ENCODE measurements at places on chromosomes 7 and 10.

GRCh38 chr7:141891336-141891735 is 24.9 kb upstream of the OR9A4 start:
- no peak for DNase-seq

DNA sequence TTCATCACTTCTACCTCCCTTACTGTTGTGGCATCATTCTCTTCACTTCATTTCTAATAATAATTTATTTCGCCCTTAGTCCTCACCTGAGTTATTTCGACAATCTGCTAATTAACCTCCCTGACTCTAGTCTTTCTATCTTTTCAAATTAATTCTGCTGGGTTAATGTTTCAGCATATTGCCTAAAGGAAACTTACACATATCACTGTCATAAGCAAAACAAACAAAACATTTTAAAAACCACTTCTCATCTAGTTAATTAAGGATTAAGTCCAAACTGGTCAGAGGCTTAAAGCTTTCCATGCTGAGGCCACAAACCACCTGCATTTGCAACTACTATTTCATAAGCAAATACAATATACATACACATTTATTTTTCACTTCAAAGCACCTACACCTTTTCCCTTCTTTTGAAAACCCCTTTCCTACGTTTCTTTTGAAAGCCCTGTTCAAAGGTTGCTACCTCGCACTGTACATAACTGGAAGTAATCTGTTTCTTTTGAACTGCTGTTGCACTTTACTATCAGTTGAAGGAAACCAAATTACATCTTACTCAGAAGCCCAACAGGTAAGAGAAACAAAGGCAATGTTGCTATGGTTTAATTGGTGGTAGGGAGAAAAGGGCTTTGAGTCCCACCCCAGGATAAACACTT is 10.3 kb downstream of the SEM1 start:
- no peak for DNase-seq

DNA sequence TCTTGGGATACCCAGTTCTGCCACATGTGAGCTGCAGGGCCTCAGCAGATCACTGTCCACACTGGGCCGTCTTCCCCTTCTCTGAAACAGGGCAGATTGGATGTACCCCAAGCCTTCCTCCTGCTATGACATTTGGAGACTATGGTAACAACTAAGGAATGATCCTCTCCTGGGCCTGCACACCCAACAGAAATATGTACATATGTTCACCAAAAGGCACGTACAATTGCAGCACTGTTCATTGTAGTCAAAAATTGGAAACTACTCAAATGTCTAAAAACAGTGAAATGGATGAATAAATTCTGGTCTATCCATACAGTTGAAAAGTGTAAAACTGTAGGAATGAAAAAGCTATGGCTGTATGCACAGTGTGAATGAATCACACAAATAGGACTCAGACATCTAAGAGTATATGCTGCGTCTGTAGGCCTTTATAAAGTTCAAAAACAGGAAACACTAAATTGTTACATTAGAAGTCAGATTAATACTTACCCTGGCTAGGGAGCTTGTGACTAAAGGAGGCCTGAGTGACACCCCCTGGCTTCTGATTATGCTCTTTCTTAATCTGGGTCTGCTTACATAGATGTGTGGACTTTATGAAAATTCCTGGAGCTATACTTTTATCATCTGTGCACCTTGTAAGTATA is 16.1 kb upstream of the XPNPEP1 start:
- no peak for DNase-seq

DNA sequence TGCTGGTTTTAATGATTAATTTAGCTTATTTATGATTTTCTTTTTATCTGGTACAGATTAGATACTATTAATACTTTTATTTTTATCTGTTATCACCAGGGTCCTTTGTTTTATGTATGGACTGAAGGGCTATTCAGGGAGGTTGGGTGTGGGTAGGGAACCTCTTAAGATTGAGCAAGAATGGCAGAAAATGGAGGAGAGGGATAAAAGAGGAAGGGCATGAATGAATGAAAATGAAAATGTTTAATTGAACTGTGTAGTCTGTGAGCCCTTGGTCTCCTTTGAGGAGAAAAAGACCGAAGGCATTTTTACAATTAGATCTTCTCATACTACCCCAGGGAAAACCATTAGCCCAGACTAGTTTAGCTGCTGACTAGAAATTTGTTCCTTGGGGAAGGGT is 93.1 kb downstream of the CDK14 start:
- DNase-seq, result no peak

DNA sequence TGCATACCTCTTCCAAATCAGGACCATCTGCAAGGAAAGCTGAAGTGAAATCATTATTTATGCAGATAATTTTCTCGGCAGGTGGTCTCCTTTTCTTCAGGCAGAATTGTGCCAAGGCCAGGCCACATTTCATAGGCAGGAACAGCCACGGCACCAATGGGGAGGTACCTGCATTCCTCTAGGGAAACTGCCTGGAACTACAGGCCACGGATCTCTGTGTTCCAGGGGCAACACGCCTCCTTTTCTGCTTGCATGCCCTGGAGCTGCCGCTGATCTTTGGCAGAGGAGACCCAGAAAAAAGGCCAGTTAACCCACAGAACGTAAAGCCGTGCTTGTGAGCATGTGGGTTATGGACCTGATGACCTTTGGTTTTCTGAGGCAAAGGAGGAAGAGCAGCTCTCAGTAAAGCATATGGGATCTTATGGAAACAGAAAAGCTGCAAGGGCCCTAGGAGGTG is 111.2 kb upstream of the KIAA1217 start:
- peak; percentile 43 for DNase-seq

DNA sequence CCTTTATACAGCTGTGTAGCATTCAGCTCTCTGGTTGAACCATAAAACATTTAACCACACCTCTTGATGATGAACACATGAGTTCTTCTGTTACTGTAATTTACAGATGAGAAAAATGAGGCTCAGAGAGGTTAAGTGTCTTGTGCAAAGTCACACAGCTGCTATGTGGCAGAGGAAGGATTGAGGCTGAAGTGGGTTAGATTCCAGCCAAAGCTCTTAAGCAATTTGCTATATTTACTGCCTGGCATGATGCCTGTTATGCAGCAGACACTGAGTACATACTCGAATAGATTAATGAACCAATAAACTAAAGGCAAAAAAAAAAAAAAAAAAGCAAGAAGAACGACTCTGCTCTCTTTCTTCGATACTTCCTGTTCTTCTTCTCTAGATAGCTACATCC is 35.7 kb downstream of the GFRA1 start:
- no peak for DNase-seq

- no peak for DNase-seq
Measured at GRCh38 chr7:22438994-22439393, 61.0 kb downstream of the STEAP1B start.

GRCh38 chr7:51027106-51027934 is 244.6 kb upstream of the GRB10 start:
- no peak for DNase-seq

DNA sequence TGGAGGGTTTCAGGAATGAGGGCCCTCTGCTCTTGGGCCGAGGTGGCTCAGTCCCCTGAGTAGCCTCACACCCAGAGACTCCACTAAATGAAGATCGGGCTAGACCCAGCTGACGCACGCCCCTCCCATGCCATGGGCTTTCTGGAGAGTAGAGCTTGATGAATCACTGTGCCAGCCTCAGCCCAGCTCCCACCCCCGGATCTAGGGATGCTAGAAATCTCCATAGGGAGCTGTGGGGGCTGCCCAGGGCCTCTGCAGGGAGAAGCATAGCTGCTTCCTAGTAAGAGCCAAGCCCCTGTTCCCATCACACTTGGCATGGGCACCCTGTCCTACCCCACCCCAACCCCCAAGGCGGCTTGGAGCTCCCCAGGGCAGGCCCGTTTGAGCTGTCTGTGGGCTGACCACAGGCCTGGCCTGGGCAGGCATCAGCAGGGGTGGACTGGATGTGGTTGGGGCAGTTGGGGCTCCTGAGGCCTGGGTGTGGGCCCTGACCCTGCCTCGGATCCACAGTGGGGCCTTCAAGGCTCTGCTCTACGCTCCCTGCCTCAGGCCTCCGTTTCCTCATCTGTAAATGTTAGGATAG is 121.2 kb downstream of the ZMIZ1 start:
- DNase-seq, result peak; percentile 55

- DNase-seq, result no peak
Measured at GRCh38 chr10:113480851-113481502, 71.9 kb upstream of the HABP2 start.

- peak; percentile 71 for DNase-seq
Measured at GRCh38 chr7:86939197-86939814, 120.1 kb downstream of the ELAPOR2 start.

DNA sequence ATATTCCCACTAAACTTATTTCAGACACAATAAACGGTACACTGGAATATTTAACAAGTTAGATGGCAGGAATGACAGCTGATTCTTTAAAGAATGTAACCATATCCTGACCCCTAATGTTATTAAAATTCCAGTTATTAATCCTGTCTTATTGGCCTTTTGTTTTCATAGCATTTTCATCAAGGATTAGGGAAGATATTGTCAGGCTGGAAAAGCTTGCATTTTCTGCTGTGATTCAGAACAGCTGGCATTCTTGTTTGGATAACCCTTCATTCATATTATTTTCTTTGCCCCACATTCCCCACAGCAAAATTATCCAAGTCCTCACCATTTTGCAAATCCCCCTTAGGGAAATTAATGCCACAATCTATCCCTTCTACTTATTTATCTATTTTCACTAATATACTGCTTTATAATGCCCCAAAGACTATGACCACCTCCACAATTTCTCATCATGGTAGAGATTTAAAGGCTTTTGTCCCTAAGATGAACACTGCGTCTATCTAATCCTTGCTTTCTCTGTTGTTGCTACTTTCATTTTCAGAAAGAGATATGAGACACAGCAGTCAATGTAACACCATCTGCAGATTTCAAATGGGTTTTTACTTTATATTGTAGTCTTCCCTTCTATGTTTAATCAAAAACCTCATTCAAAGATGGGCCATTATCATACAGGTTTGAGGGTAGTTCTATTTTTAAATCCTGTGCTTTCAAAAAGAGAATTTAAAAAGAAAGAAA is 475.1 kb downstream of the PARD3 start:
- no peak for DNase-seq

DNA sequence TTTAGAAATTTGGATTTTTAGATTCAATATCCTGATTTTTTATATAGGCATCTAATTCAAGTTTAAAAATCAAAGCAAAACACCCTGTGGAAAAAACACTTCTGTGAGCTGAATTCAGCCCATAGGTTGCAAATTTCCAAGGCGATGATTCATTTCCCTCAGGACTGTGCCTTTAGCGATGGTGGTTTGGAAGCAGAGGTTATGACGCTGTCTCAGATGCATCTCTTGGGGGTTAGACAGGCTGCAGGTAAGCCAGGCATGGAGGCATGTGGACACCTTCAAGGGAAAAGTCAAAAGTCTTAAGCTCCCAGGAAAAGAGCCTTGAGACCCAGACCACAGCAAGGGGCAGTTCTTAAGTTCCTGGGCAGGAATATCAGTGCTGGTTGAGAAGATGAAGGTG is 9.5 kb upstream of the FRA10AC1 start:
- no peak for DNase-seq

DNA sequence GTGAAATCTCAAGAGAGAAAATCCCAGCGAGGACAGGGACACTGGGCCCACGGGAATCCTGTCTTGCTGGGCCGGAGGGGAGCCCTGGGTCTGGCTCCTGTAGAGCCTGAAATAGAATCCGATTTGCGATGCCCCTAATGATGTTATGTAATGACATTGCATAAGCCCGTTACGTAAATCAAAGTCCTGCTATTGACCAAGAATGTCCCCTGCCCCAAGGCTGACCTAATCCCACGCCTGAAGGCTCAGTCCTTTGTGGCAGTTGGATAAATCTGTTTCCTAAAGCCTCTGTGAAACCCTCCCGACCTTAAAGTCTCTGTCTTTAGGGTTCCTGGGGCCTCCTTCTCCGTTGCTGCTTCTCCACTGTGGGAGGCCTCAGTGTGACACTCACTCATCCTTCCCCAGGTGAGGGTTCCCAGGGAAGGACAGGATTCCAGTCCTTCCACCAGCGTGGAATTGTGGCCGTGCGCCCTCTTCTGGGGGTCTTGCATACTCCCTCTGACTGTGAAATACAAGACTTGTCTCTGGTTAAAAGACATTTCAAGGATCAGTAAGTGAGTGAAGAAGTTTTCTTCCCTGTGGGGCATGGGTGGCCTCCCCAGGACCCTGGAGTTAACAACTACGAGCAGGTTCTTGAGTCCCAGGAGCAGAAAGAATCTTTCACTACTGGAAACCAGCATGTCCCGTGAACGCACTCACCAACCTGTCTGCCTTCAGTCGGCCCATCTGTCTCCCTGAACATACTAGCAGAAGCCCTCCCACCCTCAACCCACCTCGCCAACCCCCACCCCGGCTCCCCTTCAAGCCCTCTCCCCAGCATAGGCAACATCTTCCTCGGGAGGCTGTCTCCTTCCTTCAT is 19.8 kb downstream of the ZNF467 start:
- DNase-seq, result peak; percentile 50

GRCh38 chr10:77251297-77252013 is 386.2 kb downstream of the KCNMA1 start:
- peak; percentile 56 for DNase-seq

DNA sequence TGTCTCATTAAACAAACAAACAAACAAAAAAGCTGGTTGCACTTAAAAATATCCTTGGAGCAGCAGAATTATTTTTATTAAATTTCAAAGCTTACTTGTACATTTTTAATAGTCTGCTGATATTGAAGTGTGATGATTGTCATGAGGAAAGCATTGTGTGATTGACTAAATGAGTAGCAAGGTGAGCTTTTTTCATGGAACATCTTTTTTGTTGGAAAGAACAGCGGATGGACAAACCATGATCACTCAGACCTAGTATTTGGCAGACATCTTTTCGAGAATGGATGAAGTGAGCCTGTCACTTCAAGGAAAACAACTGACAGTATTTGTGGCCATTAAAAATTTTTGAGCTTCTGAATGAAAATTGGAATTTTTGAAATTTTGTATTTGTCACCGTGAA is 5.7 kb upstream of the CALML3 start:
- DNase-seq, result no peak

GRCh38 chr10:26540601-26541000 is 102.5 kb downstream of the APBB1IP start:
- no peak for DNase-seq

DNA sequence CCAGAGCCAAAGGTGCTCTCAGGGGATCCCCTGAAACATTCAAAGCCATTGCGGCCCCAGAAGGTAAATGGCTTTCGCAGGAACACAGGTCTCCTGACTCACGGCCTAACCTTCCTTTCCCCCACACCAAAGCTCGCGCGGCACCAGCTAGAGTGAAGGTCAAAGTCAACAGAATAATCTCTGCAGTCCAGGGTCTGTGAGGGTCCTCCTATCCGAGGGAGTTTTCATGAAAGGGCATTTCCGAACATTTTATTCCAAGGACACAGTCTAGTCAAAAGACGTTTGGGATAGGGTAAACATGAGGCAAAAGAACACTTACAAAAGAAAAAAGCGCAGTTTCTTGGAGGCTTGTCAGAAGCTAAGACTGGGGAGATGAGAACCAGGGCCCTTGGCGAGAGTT is 559 bp upstream of the STEAP2 start:
- DNase-seq, result no peak

DNA sequence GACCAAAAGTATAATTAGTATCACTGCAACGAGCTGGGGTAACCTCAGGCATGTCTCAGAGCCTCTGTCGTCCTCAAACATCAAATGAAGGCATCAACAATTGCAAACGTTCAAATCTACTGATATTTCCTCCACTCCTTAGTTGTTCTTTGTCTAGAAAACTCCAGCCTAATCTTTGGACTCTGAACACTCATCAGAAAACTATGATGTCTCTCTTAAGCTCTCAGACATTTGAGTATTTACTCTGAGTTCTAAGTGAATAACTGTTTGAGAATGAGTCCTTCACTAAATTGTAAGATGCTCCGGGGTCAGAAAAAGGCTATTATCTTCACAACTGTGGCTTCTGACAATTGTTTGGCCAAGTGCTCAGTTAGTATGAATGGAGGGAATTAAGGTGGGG is 536.4 kb downstream of the NRG3 start:
- DNase-seq, result peak; percentile 7
